ENCODE measurements at places on chromosomes 6 and 20.
A peak's percentile ranks its signal among the peaks of the same experiment; 100 is the strongest.

DNA sequence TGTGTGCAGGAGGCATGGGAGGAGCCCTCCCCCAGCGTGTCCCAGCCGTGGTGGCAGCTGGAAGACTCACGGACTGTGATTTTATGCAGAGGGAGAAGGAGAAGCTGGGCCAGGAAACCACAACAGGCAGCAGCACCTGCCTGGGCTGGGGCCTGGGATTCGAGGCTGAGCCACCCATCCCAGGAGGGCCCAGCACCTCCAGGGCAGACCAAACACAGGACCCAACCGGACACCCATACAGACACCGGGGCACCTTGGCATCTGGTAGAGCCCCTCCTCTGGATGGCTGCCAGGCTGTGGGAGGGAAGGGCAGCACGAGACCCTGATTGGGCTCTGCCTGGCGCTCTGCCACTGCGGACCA lies 41.7 kb upstream of the CHRNA4 start:
- no peak for DNase-seq

DNA sequence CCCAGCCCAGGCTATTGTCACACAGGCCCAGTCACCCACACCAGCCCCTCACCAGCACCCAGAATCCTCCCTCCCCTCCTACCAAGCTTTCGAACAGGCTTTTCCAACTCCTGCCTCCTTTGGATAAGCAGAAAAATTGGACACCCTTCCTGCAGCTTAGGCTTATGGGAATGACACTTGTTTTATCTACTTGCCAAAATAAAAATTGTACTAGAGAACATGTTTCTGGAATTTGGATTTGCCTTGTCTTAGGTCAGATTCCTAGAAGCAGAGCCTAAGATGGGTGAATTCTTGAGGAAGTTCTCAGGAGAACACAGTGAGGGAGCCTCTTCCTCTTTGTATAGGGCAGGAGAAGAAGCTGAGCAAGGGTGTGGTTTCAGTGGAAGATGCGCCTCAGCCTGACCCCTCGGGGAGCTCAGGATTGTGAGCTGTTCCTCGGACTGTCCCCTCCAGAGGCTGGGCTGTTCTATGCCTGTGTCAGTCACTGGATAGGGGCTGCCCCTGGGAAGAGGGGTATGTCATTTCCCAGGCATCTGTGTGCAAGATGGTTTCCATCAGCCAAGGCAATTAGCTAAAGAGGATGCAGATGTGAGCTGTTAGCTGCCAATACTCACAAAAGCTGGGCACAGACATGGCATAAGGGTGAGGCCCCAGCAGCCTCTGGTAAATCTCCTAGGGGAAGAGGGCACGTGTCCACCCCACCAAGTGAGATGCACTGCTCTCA lies 33.9 kb downstream of the ITPR3 start:
- DNase-seq, result no peak

DNA sequence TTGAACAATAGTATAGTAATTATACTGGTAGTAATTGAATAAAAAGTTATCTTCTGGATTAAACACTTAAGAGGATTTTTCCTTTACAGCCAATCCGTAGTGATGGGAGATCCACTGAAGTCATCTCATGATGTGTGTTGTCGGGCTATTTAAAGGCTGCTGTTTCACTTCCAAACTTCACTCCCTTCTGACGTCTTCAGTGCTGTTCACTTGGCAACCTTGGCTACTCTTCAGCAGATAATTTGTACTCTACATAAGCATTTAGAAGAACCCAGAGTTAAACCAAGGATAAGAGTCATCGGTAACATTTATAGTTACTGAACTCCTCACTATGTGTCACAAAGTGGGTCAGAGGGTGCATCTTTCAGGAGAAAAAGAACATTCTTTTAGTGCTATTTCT lies 179.1 kb upstream of the EYA4 start:
- DNase-seq, result no peak

DNA sequence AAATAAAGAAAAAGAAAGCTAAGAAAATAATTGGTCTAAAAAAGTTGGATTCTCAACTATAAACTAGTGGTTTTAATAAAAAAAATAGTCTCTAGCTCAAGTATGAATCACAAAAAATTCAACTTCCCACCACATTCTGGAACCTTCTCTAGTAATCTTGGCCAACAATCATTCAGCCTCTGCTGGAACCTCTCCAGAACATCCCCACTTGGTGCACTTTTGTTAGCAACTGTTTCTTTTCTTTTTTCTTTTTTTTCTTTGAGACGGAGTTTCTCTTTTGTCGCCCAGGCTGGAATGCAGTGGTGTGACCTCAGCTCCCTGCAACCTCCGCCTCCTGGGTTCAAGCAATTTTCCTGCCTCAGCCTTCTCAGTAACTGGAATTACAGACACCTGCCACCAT lies 35.7 kb downstream of the TXLNB start:
- no peak for DNase-seq

DNA sequence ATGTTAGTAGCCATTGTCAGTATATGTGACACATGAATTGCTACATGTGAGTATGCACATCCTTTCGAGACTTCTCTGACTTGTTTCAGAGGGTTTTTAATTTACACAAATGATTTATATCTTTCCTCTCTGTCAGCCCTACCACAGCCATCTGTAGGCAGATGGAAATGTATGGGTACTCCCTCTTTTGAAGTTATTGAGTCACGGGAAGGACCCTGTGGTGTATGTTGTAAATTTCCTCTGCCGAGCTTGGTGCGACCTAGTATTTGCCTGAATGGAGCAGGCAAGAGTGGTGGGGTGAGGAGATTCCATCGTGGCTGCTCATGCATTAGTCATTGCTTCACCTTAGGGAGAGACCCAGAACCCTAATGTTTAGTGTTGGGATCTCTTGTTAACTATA lies 171.9 kb downstream of the JARID2 start:
- no peak for DNase-seq

GRCh38 chr6:137049095-137049494 lies 4.3 kb upstream of the IL20RA start:
- no peak for DNase-seq

GRCh38 chr6:69835414-69836179 lies 30.8 kb upstream of the COL19A1 start:
- peak; percentile 74 for DNase-seq

- DNase-seq, result no peak
Observed at GRCh38 chr20:5835321-5835821, 85.2 kb downstream of the SHLD1 start.

- DNase-seq, result no peak
Observed at GRCh38 chr6:28978959-28979561, 26.1 kb downstream of the ZNF311 start.

GRCh38 chr20:37348792-37349516 lies 3.0 kb downstream of the SRC start:
- DNase-seq, result no peak

- DNase-seq, result no peak
Observed at GRCh38 chr6:81950877-81951276, 198.4 kb upstream of the TENT5A start.

GRCh38 chr6:130288065-130288464 lies 65.3 kb upstream of the SAMD3 start:
- no peak for DNase-seq

- no peak for DNase-seq
Observed at GRCh38 chr20:20334489-20334888, 33.4 kb upstream of the INSM1 start.

- no peak for DNase-seq
Observed at GRCh38 chr6:128821116-128821515, 61.8 kb upstream of the LAMA2 start.

DNA sequence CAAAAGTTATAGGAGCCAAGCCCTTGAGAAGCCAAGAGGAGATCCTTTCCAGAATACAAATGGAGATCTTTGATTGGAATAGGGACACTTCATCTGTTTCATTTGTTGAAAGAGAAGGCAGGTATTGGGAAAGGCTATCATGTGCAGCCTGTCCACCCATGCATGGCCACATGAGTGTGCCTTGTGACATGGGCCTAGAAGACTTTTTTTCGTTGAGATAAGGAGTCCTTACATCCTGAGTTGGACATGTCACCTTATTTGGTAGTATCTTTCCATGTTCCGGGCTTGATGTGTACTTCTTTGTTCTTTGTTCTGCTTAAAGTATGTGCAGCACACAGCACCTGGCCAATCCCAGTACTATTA lies 42.1 kb upstream of the SYNCRIP start:
- no peak for DNase-seq

- DNase-seq, result no peak
Observed at GRCh38 chr20:58755062-58755697, 62.6 kb downstream of the NPEPL1 start.
